ENCODE measurements at places on chromosomes 13 and 19.
A peak's percentile ranks its signal among the peaks of the same experiment; 100 is the strongest.

DNA sequence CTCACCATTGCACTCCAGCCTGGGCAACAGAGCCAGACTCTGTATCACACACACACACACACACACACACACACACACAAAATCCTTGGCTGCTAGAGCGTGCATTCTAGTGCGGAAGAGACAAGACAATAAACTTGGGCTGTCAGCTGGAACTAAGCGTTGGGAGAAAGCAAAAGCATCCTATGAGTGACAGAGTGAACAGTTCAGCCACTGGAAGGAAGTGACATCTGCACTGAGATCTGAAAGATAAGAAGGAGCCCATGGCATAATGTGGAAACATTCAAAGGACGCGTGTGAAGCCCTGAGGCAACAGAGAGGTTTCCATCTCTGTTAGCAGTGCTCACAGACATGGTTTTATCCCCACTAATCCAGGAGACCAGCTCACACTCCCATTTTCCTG lies 3.5 kb upstream of the SLC1A5 start:
- no peak for DNase-seq

DNA sequence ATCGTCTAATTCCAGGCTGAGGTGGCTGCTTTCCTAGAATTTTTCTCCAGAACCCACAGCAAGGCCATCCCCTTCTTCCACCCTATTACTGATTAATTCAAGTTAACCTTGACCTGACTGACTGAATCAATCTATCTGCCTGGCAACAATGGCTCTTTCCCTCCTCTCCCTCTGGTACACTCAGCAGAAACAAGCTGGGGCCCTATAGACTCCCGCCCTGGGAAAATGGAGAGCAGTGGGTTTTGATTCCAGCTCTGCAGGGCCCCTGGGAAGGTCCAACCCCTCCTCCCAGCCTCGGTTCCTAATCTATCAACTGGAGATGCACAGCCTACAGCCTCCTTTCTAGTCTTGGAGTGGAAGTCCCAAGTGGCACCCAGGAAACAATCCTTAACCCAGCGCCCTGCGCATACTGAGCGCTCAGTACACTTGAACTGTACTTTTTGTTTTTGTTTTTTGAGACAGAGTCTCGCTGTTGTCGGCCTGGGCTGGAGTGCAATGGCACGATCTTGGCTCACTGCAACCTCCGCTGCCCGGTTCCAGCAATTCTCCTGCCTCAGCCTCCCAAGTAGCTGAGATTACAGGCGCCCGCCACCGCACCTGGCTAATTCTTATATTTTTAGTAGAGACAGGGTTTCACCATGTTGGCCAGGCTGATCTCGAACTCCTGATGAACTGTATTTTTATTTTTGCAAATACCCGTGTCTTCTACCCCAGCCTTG lies 5.2 kb upstream of the C3 start:
- no peak for DNase-seq

GRCh38 chr19:6728346-6728745 lies 7.9 kb upstream of the C3 start:
- DNase-seq = no peak

DNA sequence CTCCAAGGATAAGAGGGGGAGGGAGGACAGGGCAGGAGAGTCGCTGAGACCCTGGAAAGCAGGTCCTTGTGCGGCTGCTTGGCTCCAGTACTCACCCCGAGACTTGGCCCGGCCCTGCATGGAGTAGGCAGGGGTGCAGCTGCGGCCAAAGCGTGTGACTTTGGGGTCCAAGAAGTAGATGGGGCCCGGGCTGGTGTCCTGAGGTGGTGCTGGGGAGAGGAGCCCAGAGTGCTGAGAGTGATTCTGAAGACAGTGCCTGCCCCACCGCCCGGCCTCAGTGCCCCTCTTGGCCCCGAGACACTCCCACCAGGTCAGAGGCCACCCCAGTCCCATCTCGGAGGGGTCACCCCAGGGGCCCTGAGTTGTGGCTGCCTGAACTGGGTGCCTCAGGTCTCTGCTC lies 6.7 kb upstream of the SHC2 start:
- DNase-seq = no peak

DNA sequence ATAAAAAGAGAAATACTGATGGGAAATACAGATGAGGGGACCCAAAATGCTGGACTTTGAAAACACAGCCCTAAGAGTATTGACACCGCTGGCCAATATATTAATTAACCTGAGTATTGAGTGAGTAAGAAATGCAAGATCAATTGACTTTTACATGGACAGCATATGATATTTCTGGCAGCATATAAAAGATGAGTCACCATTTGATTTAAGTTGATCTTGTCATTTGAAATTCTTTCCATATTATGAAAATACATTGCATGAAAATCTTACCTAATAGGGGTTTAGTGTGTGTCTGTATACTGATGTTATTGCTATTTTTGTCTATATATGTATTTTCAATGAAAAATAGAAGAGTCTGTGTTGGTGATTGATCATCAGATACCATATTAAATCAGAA lies 619.6 kb downstream of the KCTD12 start:
- no peak for DNase-seq

- DNase-seq = no peak
These were observed 48.1 kb downstream of the TNFRSF19 start for GRCh38 chr13:23618341-23618740.

- DNase-seq = no peak
These were observed 16.2 kb downstream of the CLEC11A start for GRCh38 chr19:50739132-50739913.

DNA sequence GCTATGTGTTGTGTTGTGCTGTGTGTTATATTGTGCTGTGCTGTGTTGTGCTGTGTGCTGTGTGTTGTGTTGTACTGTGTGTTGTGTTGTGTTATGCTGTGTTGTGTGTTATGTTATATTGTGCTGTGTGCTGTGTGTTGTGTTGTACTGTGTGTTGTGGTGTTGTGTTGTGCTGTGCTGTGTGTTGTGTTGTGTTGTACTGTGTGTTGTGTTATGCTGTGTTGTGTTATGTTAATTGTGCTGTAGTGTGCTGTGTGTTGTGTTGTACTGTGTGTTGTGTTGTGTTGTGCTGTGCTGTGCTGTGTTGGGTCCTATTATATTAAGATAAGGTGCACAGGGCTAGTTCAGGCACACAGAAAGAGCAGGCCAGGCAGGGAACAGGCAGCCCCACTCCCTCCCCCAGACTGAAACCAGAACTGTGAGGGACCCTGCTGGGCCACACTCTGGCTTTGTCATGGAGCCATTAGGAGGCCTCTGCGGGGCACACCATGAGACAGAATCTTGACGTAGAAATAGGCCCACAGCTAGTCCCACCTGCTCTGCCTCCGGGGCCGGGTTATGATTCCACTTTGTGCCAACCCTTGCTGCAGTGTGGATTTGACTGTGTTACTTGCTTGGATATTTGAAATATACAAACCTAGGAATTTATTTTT lies 12.1 kb downstream of the SOX1 start:
- no peak for DNase-seq

DNA sequence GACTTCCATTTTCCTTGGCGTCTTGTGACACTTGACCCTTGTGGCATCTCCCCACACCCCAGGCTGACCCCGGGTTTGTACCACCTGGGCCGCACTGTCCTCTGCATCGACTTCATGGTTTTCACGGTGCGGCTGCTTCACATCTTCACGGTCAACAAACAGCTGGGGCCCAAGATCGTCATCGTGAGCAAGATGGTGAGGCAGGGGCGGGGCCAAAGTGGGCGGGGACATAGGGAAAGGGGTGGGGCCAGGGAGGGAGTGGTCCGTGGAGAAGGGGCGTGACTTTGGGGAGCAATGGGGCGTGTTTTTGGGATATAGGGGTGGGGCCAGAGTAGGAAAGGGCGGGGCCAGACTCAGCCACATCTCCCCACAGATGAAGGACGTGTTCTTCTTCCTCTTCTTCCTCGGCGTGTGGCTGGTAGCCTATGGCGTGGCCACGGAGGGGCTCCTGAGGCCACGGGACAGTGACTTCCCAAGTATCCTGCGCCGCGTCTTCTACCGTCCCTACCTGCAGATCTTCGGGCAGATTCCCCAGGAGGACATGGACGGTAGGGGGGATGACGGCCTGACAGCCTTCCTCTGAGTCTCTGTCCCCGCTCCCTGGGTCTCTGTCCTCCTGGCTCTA lies 42.8 kb downstream of the TRPM4 start:
- DNase-seq = peak; percentile 6

- DNase-seq = peak; percentile 80
These were observed 79.9 kb downstream of the RNASEH2B start for GRCh38 chr13:50989476-50989875.

DNA sequence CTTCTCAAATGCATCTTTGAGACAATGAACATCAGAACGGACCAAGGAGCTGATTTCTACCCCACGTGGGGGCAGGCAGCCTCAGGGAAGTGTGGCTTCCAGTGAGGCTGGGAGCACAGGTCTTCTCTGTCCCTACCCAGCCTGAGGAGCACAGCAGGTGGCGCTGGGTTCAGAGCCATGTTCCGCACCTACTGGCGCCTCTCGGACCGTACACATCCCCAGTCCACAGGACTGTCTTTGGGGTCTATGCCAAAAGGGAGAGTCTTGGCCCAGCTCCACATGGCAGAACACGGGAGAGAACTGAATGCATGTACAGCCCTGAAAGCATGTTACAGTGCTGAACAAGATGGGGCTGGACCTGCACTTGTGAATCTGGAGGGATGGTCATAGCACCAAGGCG lies 22.6 kb downstream of the SUGP1 start:
- no peak for DNase-seq

DNA sequence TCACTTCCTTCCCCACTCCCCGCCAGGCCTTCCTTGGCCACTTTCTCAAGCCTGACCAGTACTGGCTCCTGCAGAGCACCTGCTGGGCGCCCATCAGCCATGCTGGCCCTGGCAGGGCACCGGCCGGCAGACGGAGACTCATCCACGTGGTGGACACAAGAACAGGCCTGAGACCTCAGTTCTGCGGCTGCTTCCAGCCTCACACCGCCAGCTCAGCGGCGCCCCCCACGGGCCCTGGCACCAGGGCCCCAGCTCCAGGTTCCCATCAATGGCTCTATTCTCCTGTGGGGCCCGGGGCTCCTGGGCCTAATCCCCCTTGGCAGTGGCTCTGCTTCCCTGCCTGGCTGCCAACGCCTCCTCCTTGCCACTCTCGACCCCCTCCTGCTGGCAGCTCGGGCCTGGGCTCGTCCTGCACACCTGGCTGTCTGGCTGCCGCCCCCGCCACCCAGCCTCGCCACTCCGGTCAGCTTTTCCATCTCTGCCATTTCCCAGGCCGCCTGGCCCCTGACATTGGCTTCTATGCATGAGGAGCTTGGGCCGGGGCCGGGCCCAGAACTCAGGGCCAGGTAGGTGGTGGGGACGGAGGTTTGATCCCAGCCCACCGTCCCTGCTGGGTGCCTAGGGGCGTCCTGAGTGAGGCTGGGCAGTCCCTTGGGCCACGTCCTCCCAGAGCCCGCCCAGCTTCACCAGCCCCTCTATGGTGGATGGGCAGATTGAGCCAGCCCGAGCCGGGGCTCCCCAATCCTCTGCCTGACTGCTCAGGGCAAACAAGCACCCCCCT lies 6.2 kb downstream of the NDUFA11 start:
- no peak for DNase-seq

DNA sequence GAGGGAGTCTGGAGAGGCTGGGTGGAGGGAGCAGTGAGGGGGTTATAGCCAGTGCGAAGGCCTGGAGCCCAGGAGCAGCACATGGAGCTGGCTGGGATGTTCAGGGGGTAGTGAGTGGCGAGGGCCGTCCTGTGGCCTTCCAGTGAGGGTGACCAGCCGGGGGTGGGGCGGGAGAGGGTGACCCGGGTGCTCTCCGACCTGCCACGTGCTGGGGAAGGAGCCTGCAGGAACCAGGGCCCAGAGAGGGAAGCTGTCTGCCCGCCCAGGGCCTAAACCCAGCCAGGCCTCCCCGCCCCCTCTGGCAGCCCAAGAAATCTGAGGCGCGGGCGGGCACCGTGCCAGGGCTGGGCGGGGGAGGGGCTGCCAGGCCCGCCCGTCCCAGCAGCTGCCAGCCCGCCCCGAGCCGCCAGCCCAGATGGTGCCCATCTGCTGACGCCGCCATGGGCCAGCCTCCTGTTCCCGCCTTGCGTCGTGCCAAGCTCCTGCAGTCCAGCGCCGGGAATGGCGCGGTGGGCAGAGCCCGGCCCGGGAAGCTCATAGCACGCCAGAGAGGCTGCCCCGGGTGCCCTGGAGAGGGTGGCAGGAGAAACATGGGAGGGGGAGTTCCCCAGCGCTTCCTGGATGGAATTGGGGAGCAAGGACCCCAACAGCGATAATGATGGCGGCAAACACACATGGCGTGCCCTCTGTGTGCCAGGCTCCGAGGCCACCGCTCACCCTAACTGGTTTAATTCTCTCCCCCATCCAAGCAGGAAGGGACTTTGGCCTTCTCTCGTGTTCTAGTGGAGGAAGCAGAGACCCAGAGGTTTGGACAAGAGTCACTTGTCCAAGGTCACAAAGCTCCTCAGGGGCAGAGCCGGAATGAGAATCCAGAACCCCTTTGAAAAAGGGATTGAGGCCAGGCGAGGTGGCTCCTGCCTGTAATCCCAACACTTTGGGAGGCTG lies 21.5 kb downstream of the NFIC start:
- peak; percentile 59 for DNase-seq

- DNase-seq = no peak
These were observed 85.2 kb downstream of the LRRC63 start for GRCh38 chr13:46296921-46297320.

DNA sequence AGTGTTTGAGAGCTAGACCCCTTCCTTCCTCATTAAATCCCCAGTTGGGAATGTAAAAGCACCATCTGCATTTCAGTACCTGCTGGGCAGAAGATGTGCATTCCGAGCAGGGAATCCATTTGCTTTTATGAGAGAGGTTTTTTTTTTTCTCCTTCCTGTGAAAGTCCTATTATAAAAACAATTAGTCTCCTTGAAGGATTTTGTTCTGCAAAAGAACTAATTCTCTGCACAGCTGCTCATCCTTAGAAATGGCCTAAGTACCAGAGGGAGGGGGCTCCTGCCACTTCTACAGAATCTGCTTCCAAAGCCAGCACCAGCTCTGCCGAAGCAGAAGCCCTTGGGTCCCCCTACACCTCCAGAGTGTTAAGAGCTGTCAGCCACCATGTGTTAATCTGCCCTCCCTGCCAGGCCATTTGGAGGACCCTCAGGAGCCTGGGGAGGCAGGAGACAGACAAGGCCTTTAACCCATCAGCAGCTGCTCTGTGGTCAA lies 36.4 kb upstream of the SERPINE3 start:
- DNase-seq = no peak

Data from hematopoietic multipotent progenitor cell treated with erythropoietin and hydrocortisone succinate and interleukin-3 and kit ligand, for 8 days (in vitro differentiated cells).